ENCODE measurements at places on chromosomes 1 and 21.

DNA sequence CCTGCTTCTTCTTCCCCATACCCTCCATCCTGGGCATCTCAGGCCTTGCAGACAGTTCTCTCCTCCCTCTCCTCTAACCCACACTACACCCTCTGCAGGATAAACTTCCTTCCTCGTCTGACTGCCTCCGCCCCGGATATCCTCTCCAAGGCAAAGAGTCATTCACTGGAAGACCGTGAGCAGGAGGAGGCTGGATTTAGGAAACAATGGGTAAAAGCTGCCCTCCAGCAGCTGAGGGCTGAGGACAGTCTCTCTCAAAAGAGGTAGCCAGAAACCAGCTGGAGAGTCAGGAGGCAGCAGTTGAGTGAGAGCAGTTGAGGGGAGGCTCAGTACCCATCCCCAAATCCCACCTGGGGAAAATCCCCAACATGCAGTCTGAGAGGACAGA, 1.4 kb downstream of the CSRP1 start:
- DNase-seq = no peak

DNA sequence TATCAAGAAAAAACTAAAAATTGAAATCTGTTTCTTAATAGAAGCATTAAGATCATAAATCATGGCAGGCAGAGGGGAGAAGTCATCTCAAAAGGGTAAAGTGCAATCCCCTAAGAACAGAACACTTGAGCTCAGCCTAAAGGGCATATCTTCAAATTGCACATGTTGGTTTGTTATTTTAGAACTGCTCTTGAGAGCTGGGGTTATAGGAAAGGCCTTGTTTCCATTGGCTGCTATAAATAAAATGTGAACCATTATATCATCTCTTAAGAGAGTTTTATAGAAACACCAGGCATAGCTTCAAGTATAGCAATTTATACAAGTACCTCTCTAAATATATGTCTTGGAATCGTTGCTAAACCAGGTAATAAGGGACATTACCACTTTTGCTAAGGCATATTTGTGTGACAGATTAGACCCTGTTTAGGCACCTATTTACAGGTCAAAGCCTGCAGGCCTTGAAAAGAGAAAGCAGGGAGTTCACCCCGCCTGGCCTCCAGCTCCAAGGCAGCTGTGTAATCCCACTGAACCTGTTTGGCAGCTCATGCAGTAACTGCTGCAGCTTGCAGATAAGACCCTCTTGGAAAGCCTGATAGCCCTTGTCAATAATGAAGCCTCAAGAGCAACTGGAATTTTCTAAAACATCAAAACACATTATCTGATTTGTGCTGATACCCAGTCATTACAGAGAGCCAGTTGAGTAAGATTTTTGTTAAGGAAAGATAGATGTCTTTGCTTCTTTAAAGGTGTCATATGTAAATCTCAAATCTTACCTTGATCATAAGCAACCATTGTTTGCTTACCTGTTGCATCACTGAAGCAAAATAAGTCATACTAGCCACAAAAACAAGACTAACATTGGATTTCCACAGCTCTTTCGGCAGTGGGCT, 24.2 kb upstream of the SYDE2 start:
- peak; percentile 38 for DNase-seq

- no peak for DNase-seq
Observed at GRCh38 chr1:206493279-206493678, 14.1 kb upstream of the RASSF5 start.

DNA sequence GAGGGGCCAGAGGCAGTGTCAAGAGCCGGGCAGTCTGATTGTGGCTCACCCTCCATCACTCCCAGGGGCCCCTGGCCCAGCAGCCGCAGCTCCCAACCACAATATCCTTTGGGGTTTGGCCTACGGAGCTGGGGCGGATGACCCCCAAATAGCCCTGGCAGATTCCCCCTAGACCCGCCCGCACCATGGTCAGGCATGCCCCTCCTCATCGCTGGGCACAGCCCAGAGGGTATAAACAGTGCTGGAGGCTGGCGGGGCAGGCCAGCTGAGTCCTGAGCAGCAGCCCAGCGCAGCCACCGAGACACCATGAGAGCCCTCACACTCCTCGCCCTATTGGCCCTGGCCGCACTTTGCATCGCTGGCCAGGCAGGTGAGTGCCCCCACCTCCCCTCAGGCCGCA, at the start of gene BGLAP:
TSS of gene BGLAP (plus strand) at position 259 of the 400 bp plus-strand sequence. CDS start at position 307, 48 bp downstream.
- DNase-seq = no peak

- no peak for DNase-seq
Observed at GRCh38 chr1:234393190-234393589, 19.9 kb downstream of the COA6 start.

DNA sequence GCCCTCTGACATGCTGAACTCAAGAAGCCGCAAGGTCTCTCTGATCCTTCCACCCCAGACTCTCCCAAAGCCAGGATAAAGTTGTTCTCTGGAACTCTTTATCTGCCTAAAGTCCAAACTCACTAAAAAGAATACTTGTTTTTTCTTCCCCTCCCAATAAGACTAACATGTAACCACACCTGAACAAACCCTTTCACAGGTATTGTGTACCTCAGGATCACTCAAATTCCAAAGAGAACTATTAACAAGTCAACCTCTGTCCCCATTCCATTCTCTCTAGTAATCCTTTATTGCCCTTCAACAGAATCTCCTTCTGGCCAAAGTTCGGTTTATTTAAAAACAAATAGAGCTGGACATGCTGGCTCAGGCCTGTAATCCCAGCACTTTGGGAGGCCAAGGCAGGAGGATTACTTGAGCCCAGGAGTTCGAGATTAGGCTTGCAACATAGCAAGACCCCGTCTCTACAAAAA, 4.1 kb upstream of the TOE1 start:
- no peak for DNase-seq

GRCh38 chr1:203839081-203839480, 22.3 kb upstream of the SNRPE start:
- peak; percentile 21 for DNase-seq

GRCh38 chr1:33093004-33093403, 12.1 kb downstream of the AZIN2 start:
- no peak for DNase-seq

DNA sequence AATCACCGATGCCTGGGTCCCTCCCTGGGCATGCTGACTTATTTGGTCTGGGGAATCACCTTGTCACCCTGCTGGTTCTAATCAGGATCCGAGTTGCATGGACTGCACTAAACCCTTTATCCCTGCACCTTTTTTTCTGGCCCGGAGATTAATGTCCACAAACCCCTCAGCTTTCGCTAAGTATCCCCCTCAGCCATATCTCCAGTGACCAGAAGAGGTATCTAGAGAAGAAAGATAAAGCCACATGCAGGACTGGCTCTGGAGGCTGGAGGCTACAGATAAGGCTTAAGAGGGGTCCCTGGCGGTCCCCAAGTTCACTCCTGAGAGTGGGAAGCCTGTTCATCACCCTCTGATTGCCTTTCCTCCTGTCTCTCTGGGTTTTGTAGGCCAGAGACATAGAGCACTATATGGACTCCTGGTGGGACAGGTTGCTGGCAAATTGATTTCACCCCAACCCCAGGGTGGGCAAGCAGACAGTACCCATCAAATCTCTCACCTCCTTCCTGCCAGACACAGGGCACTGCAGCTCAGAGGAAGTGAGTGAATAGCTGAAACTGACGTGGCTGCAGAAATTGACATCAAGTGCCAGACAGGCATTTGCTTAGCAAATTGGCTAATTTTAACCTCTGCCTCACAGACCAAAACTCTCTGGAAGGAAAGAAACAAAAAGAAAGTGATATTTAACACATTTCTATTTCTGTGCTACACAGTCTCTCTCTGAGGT, 38.8 kb downstream of the HMGB4 start:
- DNase-seq = no peak

GRCh38 chr1:79530476-79530875, 523.9 kb upstream of the ADGRL4 start:
- no peak for DNase-seq

DNA sequence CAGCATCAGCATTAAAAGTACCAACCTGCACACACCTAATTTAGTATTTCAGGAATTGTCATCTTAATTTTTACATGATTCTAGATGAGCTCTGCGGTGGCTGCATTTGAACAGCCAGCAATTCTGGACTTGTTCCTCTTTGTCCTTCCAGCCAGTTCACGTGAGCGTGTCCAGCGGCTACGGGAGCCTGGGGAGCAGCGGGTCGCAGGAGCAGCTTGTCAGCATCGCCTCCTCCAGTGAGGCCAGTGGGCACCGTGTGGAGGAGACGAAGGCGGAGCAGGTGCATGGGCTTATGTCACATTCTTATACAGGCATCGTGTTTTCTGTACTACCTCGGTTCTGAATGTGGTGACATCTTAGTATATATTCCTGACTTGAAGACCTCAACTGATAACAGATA, 25.7 kb downstream of the PER3 start:
- no peak for DNase-seq

DNA sequence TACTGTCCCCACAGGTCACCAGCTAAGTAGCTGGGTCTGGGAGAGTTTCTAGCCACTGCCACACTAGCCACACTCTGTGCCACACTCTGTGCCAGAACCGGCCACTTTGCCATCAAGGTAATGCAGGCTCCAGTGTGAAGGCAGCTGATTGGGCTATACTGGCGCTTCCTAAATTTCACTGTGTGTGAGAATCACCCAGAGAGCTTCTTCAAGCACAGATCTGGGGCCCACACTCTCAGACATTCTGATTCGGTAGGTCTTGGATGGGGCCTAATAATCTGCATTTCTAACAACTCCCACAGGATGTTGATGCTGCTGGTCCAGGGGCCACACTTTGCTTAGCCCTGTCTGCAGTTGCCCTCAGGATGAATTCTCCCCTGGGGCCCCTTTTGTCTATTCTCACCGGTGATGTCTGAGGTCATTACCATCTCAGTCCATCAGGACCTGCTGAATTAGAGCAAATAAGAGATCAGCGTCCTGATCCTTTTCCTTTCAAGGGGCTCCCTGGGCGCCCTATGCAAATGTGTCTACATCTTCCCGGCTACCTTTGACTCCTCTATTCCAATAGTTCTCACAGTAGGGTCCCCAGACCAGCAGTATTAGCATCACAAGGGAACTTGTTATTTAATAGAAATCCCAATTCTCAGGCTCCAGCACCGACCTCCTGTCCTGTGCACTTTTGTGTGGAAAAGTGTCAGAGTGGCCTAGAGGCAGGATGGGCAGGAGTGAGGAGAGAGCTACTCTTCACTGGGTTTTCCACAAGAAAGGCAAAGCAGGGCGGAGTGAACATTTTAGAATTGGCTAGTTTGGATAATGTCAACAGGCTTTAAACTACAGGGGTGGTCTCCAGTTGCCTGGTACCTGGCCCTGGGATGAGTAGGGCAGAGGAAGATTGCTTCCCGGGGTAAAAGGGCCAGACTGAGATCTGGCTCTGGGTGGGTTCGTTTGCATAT, 24.7 kb upstream of the LRRN2 start:
- no peak for DNase-seq

DNA sequence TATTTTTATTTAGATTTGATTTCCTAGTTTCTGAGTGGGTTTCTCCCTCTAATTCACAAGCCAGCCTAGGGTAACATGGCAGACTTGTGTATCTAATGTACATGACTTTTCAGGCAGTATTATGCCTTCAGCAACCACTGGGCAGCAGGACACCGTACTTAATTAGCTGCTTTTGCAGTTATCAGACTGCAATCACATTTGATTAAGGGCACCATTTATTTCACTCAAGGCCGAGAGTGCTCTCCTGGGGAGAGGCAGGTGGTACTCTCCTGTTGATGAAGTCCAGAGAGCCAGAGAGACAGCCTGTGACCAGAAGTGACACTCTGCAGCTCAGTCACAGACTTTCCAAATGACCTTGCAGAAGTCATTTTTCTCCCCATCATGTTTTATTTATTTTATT, 18.7 kb downstream of the CYYR1 start:
- no peak for DNase-seq

- DNase-seq = no peak
Observed at GRCh38 chr1:180020017-180020416, 65.4 kb downstream of the CEP350 start.

GRCh38 chr1:85199667-85200462, 951 bp downstream of the SYDE2 start:
- no peak for DNase-seq

GRCh38 chr1:229228522-229228921, 42.4 kb upstream of the RAB4A start:
- DNase-seq = no peak

DNA sequence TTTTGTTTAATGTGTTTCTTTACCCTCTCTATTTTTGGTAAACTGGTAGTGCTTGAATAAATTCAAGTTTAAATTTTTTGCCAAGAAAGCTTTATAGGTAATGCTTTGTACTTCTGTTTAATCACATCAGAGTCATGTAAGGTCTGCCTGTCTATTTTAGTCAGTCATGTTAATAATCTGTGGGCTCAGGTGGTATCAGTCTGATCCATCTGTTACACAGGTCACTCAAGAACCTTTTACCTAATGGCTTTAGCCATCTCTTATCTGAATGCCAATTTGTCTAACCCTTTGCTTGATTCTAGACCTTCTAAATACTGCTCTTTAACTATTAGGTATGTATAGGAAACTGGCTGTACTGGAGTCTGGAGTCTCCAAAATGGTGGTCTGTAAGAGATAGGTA, 16.6 kb downstream of the MDM4 start:
- no peak for DNase-seq

GRCh38 chr1:24707687-24708086, 37.6 kb upstream of the CLIC4 start:
- DNase-seq = no peak

DNA sequence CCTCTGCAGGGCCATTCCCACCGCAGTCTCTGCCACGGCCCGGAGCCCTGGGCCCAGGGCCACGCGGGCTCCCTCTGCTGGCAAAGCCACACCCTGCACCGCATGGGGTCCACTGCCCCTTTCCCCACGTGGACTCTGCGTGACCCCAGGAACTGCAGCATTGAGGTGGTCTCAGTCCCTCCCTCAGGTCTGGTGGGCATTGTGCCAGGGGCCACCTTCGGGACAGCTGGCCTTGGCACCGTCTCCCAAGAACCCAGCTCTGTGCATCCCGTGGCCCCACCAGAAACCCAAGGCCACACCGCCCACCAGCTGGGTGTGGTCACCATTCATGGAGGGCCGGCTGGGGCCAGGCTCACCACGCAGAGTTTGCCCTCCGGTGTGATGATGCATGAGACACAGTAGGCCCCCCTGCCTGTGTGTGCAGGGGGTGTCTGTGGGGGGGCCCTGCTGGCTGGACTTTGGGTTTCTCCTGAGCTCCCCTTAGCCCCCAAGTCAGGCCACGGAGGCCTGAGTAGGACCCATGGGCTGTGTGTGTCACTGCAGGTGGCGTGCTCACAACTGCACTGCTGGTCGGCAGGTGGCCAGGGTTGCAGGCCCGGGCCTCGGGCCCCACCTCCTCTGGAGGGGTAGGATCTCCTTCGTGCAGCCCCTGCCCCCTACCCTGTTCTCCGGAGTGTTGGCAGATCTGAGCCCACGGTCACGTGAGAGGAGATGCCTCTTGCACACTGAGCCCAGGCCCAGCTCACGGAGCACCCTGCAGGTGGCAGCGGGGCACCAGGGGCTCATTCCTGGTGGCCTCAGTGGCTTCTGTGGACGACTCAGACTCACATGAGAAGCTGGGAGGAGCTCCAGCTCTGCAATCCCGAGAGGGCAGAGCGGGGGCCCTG, 5.8 kb downstream of the VWA1 start:
- peak; percentile 65 for DNase-seq

DNA sequence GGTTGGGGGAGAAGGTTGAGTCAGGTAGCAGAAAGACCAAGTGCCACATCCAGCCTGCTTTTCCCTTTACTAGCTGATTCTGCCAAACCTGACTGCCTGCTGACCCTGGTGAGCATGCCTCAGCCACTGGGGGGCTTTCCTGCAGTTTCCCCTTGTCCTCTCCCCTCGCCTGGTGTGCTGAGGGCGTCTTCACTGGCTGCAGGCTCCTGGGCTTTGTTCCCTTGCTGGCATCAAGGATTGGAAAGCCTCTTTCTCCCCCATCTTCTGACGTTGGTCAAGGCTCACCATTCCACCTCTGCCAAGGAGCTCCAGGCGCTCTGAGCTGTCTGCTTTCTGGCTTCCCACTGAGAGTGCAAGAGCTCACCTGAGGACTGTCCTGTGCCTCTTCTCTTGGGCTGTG, 28.4 kb downstream of the MAN1C1 start:
- DNase-seq = no peak

All from right hindlimb (tissue), 1 donor.